ENCODE measurements at places on chromosomes 6 and 20.

DNA sequence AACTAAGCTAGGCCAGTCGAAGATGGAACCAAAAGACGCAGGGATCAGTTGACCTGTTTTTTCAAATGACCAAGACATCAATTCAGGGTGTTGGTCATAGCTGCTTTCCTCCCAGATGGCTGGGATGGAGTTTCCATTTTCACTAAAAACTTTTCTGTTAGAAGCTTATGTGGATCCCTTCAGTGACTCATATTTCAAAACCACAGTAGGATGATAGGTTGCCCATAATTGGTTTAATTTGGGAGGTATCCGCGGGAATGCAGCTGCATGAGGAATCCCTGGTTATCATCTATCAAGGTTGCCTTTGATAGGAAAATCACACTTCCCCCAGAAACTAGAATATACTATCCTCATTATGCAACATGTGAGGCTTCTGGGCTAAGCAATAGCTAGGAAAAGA is 150.9 kb upstream of the MLIP start:
- DNase-seq: no peak

- DNase-seq: no peak
Observed at GRCh38 chr6:21767891-21768648, 174.5 kb downstream of the SOX4 start.

DNA sequence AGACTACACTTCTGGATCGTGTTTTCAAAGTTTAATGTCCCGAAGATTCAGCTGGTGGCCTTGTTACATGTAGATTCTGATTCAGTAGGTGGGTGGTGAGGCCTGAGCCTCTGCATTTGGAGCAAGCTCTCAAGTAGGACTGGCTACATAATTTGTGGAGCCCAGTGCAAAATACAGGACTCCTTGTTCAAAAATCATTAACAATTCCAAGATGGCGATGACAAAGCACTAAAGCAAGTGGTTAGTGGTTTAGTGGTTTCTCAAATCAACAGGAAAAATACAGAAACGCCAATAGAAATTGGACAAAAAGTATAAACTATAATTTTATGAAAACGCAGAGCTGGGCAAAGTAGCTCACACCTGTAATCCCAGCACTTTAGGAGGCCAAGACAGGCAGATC is 133.7 kb upstream of the STMND1 start:
- DNase-seq: no peak

GRCh38 chr6:26075063-26075717 is 12.0 kb upstream of the HFE start:
- DNase-seq: no peak

DNA sequence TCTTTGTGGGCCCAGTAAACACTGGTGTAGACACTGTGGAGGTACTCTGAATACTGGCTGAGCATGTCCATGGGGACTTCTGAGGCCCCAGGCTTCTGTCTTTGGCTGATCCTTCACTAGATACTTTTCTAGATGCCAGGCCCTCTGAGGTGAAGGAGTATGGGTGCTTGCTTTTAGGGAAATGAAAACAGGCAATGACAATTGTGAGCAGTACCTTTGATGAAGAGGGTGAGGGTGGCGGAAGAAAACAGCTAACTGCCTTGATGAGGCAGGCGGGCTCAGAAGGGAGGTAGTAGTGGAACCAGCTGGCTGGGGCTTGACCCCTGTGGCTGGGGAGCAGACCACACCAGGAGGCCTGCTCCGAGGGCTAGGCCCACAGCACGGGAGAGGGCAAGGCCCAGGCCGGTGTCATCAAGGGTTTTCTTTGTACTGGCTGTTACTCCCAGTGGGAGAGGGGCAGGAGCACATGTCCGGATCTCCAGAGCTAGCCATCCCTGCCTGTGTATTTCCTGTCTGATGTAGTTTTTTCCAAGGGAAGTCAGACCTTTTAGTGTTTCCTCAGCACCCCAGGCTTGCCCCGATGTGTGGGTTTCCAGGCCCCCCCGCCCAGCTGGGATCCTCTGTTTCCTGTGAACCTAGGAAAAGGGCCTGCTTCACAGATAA is 3.9 kb downstream of the PLCG1 start:
- no peak for DNase-seq

- no peak for DNase-seq
Observed at GRCh38 chr6:20846602-20847028, 312.4 kb downstream of the CDKAL1 start.

DNA sequence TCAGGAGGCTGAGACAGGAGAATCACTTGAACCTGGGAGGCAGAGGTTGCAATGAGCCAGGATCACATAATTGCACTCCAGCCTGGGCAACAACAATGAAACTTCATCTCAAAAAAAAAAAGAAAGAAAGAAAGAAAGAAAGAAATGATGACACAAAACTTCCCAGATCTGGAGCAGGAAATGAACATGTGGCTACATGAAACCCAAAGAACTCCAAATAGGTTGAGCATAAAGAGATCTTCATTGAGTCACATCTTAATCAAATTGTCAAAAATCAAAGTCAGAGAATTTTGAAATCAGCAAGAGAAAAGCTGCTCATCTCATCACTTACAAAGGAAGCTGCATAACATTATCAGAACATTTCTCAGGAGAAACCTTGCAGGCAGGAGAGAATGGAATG is 247.0 kb downstream of the IBTK start:
- no peak for DNase-seq

GRCh38 chr6:28134015-28134414 is 7.7 kb upstream of the ZKSCAN8 start:
- peak; percentile 40 for DNase-seq

GRCh38 chr20:25049261-25050060 is 8.5 kb downstream of the ACSS1 start:
- no peak for DNase-seq

- no peak for DNase-seq
Observed at GRCh38 chr20:611843-612185, 1.7 kb upstream of the TCF15 start.

DNA sequence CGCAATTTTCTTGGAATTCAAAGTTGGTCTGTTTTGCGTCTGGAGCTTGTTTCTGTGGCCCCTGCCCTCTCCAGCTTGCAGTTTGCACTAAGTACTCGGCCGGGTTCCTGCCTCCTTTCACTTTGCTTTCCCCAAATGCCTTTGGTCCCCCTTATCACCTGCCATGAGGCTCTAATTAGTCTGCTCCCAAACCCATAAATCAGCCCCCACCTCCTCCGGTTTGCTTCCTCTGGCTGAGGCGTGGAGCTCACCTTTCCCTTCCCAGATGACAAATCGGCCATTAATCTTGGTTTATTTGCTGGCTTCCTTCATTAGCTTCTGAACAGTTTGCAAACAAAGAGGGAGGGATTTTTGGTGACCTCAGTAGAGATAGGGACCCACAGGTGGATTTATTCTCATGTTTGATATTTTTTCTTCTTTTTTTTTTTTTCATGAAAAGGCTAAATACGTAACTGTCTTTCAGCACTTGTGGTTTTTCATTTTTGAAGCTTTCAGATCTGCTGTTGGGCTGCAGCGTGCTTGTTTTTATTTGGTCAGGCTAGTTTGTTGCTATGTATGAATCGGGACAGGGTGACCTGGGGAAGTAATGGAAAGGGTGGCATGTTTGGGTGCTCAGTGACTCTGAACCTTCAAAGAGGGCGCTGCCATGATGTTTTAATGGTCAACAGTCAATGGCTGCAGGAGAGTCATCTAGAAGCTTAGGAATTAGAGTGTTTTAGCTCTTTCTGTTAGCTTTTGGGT is 121.7 kb upstream of the JAG1 start:
- DNase-seq: no peak

- DNase-seq: no peak
Observed at GRCh38 chr6:130760006-130760405, 67.2 kb upstream of the SMLR1 start.

GRCh38 chr6:55495277-55495676 is 83.7 kb downstream of the HMGCLL1 start:
- DNase-seq: no peak

- no peak for DNase-seq
Observed at GRCh38 chr20:36334281-36335205, 28.4 kb downstream of the DLGAP4 start.
